ENCODE measurements at places on chromosomes 1 and 21.

DNA sequence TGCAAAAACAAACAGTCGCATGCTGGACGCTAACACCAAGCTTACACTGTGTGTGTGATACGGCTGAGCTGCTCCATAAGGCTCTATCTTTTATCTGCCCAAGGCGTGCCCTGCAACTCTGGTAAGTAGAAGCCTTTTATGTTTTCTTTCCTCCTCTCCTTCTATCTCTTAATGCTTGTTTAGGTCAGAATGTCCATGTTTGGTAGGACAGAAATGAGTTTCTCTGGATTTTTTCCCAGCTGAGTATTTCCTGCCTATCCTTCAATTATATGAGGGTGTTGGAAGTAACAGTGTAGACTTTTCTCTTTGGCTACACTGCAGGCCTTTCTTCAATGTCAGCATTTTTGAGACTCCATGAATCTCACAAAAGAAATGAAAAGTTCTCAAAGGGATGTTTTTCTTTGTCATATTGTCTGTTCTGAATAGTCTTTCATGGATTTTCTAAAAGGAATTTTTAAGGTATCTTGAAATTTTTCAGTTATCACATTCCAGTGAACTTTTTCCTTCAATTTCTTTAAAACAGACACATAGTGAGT, 124.2 kb downstream of the MACF1 start:
- no peak for DNase-seq

DNA sequence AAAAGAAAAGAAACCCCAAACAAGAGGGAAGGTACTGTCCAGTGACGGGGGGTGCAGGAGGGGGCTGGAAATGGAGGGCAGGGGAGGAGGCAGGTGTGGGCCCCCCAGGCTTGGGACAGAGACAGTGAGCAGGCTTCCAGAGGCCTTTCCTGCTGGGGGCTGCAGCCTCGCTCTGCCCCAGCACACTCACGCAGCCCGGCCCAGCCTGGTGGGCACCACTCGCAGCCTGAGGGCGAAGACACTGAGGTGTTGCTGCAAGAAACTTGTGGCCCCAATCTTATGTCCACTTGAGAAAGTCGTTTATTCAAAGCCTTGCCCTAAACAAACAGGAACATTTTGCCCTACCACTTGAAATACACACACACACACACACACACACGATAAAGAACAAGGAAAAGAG, 274.4 kb downstream of the PCP4 start:
- DNase-seq: no peak

- DNase-seq: no peak
Measured at GRCh38 chr1:204466416-204467405, 27.9 kb downstream of the PIK3C2B start.

DNA sequence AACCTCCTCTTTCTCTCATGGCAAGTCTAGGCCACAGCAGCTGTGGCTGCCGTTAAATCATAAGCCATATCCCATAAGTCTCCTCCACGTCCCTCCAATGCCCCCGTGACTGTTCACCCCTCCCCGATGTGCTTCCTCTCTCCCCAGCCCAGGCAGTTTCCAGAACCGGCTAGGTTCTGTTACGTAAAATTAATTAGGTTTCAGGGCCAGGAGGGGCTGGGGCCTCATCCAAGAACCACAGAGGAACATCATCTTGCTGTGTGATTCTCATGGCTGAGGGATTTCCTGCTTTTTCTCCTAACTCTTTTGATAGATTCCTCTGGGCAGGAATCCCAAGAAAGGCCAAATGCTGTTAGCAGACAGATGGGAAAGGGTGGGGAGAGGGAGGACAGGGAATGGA, 141.8 kb upstream of the AJAP1 start:
- DNase-seq: no peak

DNA sequence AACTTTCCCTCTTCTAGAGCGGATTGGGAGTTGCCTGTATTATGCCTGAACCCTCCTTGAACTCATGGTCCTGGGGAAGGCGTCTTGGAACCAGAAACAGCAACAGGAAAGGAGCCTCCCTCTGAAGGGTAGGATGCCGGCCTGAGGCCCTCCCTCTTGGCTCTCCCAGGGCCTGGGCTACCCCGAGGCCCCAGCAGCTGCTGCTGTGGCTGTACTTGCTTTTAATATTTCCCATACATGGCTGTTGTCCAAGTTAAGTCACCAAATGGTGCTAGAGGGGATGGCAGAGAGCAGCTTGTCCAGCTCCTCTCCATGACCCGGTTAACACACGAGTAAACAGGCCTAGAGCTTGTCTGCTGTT, 10.5 kb downstream of the CHRNB2 start:
- no peak for DNase-seq

- peak; percentile 73 for DNase-seq
Measured at GRCh38 chr1:152461544-152461943, 47.5 kb upstream of the CRNN start.

DNA sequence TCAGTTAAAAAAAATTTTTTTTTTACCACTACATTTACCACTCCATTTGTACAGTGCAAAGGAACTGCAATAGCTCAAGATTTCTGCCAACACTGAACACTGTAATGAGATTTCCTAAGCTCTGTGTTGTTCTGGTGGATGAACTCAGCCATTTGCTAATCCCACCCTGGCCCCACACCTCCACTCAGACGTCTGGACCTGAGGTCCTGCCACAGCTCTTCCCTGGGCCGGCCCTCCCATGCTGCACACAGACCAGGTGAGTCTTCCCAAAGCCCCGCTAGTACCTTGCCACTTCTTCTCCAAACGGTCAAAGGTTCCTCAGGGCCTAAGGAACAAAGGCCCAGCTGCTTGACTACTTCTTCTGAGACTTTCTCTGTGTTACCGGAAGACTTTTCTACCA, 56.4 kb downstream of the SLC45A1 start:
- DNase-seq: no peak

GRCh38 chr1:175866776-175867175, 123.4 kb upstream of the TNR start:
- no peak for DNase-seq

GRCh38 chr1:207646944-207647579, 2.1 kb downstream of the CR1L start:
- DNase-seq: no peak

DNA sequence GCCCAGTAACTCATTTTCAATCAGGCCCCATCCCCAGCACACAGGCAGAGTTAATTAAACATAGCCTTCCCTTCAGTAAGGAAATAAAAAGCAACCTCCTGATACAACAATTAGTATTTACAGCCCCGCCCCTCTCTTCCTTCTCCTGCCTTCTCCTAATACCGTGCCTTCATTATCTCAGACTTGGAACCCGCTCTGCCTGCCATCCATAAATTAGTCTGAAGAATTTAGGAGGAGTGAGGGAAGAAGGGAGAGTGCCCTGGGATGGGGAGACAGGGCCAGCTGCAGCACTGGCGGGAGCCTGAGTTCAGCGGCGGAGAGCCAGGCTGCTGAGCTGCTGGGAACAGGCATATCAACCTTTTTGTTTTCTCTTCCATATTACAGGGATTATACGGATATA, 172.8 kb downstream of the ACTL8 start:
- no peak for DNase-seq

GRCh38 chr1:186179231-186179630, 195.8 kb downstream of the TPR start:
- DNase-seq: no peak

DNA sequence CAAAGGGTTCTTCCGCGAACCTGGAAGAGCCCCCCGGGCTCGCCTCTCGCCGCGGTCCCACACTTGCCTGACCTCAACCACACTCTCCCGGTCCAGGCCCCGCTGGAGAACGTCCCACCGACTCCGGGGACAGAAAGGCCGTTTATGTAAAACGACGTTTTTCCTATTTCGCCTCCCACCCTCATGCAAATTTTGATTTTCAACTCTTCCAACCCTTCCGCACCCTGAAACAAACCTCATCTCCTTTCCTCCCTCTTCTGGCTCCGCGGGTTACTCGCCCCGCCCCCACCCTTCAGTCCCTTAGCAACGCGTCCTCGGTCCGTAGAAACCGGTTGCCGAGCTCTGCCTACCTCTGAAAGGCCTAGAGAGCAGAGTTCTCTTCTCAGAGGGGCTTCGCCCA, at the start of gene C1orf141:
Gene C1orf141 (minus strand): TSS at position 276 of the 400 bp plus-strand sequence. CDS start 7,730 bp downstream, outside the sequence.
- peak; percentile 31 for DNase-seq

DNA sequence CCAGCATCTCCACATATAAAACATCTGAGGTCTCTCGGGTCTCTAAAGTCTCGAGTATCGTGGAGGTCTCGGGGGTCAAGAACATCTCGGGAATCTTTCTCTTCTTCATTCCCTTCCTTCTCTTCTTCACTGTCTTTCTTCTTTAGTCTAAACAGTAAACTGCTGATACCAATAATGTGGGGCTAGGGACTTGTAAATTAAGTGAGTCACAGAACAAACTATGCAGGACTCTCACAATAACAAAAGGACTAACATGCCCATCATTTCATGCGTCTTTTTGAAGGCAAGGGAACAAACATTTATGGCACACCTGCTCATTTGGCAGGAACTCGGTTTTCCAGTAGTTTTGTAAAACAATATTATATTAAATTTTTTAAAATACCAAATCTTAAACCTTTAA, 32.4 kb downstream of the PRPF38A start:
- no peak for DNase-seq

GRCh38 chr1:208336137-208336518, 91.9 kb upstream of the PLXNA2 start:
- no peak for DNase-seq

GRCh38 chr1:13798120-13798519, 98.1 kb downstream of the PRDM2 start:
- DNase-seq: no peak

GRCh38 chr1:31639543-31639942, 5.1 kb downstream of the PEF1 start:
- DNase-seq: no peak

DNA sequence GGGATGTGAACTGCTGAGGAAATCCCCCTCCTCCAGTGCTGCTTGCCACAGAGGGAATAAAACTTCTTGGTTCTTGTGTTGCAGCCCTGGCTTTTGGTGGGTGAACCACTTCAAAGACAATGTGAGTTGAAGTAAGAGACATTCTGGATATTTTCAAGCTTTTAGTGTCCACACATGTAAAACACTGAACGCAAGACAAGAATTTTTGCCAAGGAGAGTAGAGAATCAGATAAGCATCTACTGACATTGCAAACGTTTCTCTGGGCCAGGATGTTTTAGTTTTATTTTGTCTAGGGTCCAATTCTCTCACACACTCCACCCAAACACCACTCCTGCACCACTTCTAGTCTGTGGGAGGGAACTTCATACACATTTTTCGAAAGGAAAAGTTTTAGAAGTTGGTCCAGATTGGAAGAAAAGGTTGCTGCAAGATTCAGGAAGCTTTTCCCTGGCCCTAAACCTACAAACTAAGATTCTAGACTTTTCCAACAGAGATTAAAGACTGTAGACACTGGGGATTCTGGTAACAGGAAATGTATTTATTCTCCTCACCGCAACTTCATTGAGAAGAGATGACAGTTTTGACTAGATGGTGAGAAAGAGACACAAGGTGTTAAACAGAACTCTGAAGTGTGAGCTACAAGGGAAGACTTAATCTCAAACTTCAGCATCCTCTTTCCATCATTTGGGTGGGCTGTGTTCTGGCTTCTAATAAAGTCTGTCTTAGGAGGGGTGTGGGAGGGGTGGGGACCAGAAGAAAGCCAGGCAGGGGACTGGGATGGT, 16.1 kb downstream of the FASLG start:
- DNase-seq: peak; percentile 85

- DNase-seq: no peak
Measured at GRCh38 chr1:181110013-181110412, 21.5 kb downstream of the IER5 start.

GRCh38 chr1:213982672-213983492, 4.9 kb upstream of the PROX1 start:
- no peak for DNase-seq

- DNase-seq: no peak
Measured at GRCh38 chr1:171258943-171259342, 10.6 kb downstream of the FMO1 start.

DNA sequence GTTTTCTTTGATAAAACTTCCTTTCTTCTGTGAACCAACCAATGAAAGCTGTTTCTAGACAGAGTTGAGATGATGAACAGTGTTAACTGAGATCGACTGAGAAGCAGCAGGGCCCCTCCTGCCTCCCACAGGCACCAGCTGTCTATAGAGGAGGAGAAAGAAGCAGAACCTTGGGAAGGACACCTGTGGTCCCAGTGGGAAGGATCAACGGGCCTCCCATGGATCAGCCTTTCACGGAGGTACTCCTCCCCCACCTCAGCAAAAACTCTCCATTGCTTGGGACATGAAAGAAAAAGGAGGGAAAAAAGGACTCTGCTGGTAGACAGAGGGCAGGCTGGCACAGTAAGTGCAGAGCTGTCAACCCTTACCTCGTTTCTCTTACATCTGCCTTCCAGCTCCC, 40.5 kb downstream of the PLPPR5 start:
- DNase-seq: no peak

- no peak for DNase-seq
Measured at GRCh38 chr1:243397613-243398321, 141.9 kb downstream of the SDCCAG8 start.

DNA sequence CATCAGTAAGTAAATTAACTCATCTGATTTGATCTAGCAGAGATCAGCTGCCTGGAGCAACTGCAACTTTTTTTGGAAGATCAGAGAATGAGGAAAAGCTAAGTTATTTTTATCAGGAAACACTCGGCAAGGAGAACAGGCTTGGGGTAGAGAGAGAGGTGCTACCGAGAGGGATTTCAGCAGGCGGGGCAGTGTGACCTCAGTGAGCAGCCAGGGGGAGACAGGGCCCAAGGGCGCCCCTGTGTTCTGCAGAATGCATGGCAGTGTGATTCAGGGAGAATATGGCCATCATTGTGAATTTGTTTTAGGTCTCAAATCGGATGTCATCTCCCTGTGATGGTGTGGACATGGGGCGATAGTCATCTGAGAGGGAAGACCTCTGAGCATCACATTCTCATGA, 484.1 kb upstream of the VAMP3 start:
- DNase-seq: no peak

GRCh38 chr1:23810818-23811540, 10.4 kb upstream of the GALE start:
- DNase-seq: peak; percentile 62
